ENCODE measurements at places on chromosomes 4 and X.
A peak's percentile ranks its signal among the peaks of the same experiment; 100 is the strongest.

DNA sequence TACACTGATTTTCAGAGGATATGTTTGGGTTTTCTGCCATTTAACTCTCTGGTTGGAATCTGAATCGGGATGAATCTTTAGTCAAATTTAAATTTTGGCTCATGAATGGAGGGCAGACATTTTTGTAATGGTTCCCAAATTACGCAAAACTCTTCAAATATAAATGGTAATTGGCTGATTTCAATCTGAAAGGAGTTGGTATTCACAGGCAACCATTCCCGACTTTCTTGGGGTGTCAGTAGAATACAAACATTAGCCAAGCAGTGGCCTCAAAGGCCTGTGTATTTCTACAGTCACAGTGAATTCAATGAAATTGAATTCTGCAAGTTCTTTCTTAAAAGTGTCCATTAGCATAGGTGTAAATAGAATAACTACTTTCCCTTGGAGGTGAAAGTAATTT is 668.8 kb upstream of the PRKX start:
- no peaks in the 10 kb centered on the region for H3K36me3 ChIP-seq
- H3K4me3 ChIP-seq, result no peak overlapping the region
- H3K27ac ChIP-seq, result no peak overlapping the region
- H3K27me3 ChIP-seq, result no peaks in the 10 kb centered on the region
- DNase-seq, result no peak

- no peak overlapping the region for H3K4me3 ChIP-seq
- H3K36me3 ChIP-seq, result peaks cover 3% of the 10 kb centered on the region
- no peak for DNase-seq
- H3K4me1 ChIP-seq, result no peaks in the 10 kb centered on the region
- no peak overlapping the region for H3K27ac ChIP-seq
Measured at GRCh38 chr4:122909683-122910082, 12.7 kb downstream of the NUDT6 start.

GRCh38 chr4:101075536-101075935 is 271.8 kb downstream of the PPP3CA start:
- peaks cover 2% of the 10 kb centered on the region for H3K4me1 ChIP-seq
- no peak overlapping the region for H3K4me3 ChIP-seq
- no peak overlapping the region for H3K27ac ChIP-seq
- no peak for DNase-seq
- peaks cover 13% of the 10 kb centered on the region for H3K36me3 ChIP-seq

DNA sequence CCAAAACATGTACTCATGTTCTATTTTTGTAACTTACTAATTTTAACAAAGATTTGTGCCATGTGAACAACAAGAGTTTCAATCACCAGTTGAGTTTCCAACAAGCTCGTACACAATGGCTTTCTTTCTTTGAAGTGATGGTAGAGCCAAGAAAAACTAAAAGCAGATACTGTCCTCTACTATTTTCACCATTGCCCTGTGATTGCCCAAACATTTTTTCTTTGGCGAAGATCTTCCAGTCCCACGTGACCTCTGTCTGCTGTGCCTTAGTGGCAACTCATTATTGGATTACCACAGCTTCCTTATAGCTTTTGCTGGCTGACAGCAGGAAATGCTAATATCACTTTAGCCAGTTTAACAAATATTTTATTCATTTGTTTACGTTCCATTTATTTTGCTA is 1147.1 kb downstream of the STIM2 start:
- no peak overlapping the region for H3K4me3 ChIP-seq
- no peaks in the 10 kb centered on the region for H3K36me3 ChIP-seq
- no peaks in the 10 kb centered on the region for H3K27me3 ChIP-seq
- no peak for DNase-seq

DNA sequence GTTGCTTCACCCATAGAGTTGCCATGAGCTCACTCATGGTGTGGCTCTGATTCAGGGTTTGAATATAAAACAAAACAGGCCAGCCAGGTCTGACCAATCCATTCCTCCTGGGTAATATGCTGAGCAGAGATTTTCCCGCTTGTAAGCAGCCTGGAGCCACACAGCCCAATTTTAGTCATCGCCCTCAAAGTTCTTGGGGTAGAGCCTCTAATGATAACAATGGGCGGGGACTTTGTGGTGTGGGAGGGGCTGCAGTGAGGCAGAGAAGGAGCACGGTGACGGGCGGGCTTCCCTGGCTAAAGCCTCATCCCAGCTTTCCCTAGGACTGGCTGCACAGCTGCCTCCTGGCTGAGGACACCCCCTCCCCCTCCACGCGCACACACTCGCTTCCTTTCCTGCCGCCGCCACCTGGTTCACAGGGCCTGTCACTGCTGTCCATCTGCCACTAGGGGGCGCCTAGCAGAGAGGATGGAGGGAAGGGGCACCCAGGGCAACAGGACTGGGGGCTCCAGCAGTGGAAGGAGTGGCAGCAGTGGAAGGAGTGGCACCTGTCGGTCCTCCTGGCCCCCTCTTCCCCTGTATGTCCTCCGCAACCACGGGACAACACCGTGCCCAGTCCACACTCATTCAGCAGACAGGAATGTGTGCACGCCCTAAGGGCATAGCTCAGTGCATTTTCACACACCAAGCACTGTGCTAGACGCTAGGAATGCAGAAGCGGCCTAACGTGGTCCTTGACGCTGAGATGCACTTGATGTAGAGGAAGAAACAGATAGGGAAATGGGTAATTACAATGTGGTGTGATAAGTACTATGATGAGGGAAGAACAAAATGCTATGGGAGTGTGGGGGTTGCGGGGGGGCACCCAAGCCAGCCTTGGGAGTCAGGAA is 26.8 kb downstream of the PRPS1 start:
- no peaks in the 10 kb centered on the region for H3K27me3 ChIP-seq
- peaks cover 17% of the 10 kb centered on the region for H3K4me1 ChIP-seq
- peak; percentile 64 for DNase-seq
- H3K36me3 ChIP-seq, result no peaks in the 10 kb centered on the region
- H3K4me3 ChIP-seq, result peak overlapping the region; percentile 7

DNA sequence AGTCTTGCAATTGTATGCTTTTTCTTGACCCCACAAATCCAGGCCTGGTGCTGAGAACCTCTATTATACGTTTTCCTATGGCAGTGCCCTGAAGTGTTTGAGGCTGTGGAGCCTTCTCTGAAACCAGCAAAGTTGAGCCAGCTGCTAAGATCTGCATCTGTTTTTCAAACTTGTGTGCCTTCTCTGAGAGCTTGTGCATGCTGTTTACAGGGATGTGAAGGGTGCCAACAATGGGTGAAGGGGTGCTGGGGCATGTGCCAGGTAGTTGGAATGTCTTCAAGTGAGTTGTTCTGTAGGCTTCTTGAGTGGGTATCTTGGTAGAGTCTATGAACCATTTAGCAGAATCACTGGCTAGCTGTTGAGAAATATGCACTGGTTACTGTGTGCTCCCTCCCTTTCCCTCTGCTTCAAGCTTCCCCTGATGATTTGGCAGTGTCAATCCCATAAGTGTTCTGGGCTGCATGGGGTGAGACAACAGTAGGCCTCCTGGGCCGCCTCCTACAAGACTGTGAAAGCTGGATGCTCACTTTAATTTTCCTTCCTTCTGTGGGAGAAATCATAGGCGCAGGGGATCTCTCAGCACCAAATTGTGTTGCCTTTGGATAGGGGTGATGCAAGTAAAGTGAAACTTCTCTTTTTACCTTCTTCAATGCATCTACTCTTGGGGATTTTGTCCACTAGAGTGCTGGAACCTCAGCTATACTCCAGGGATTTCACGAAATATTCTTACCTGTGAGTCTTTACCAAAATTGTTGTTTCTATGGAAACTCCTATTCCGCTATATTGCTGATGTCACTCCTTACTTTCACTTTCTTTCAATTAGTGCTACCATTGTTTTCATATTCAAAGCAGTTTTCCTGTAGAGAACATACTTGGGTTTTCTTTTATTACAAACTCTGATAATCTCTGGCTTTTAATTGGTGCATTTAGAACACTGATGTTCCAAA is 30.0 kb downstream of the ITM2A start:
- DNase-seq, result no peak
- peak overlapping the region; percentile 74 for H3K27ac ChIP-seq
- peaks cover 23% of the 10 kb centered on the region for H3K4me1 ChIP-seq
- no peaks in the 10 kb centered on the region for H3K27me3 ChIP-seq

DNA sequence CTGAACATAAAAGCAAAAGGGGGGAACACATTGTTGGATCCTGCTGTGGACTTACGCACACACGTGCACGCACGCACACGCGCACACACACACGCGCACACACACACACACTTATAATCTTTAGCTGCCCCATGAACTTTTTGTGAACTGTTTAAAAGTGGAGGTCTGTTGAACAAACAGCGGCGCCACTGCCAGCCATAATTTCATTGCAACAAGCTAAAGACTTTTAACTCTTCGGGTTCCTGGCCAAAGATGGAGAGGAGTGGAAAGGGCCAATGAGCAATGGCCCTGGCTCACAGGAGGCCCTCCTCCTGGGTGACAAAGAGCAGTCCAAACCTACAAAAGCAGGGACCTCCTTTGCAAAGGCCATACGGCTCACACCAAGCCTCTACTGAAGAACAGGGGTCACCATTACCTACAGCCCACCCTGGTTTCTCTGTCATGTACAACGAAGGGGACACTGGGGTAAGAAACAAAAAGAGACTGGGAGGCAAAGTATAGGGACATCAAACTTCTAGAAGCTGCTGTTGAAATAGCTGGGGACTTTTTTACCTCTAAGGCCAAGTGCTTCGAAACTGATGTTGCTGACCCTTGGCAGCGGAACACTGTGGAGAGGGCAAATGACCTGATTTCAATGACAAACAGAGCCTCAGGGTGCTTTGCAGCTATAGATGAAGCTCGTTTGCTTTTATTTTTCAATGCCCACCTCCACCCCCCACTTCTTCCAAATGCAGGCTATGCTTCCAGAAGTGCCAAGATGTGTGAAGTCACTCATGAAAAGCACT is 16.7 kb downstream of the BCOR start:
- DNase-seq, result no peak
- no peaks in the 10 kb centered on the region for H3K36me3 ChIP-seq
- peaks cover 11% of the 10 kb centered on the region for H3K4me1 ChIP-seq
- H3K27ac ChIP-seq, result peak overlapping the region; percentile 24
- no peaks in the 10 kb centered on the region for H3K27me3 ChIP-seq

GRCh38 chrX:37867536-37868153 is 20.3 kb upstream of the DYNLT3 start:
- H3K4me1 ChIP-seq, result peaks cover 13% of the 10 kb centered on the region
- H3K27ac ChIP-seq, result no peak overlapping the region
- peaks cover 5% of the 10 kb centered on the region for H3K36me3 ChIP-seq
- H3K27me3 ChIP-seq, result peaks cover 23% of the 10 kb centered on the region

DNA sequence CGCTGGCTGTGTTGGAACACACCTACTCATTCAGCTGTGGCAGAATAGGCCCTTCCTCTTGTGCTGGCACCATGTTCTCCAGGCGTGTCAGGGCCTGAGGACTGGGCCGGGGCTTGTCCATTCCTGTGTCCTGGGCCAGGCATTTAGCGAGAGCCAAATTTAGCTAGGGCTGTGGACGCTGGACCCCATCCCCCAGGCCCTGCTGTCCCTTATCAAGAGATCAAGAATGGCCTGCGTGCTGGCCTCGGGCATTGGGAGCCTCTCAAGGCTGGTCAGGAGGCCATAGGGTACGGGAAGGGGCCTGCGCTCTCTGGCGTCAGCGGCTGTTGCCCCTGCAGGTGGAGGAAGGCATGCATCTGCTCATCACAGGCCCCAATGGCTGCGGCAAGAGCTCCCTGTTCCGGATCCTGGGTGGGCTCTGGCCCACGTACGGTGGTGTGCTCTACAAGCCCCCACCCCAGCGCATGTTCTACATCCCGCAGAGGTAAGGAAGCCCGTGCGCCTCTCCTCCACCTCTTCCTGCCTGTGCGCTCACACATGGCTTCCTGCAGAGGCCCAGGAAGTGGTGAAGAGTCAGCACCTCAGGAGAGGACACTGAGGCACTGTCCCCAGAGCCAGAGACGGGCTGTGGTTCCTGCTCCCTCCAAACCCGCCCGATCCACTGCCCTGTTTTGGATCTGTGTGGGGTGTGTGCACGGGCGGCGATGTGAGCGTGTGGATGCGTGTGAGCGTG is 15.3 kb downstream of the ABCD1 start:
- peaks cover 25% of the 10 kb centered on the region for H3K4me1 ChIP-seq
- DNase-seq, result no peak
- peaks cover 4% of the 10 kb centered on the region for H3K36me3 ChIP-seq
- peak overlapping the region; percentile 80 for H3K4me3 ChIP-seq
- H3K27ac ChIP-seq, result peak overlapping the region; percentile 81

GRCh38 chrX:13428053-13428786 is 108.4 kb upstream of the ATXN3L start:
- no peaks in the 10 kb centered on the region for H3K27me3 ChIP-seq
- H3K27ac ChIP-seq, result no peak overlapping the region
- peaks cover 20% of the 10 kb centered on the region for H3K4me1 ChIP-seq

GRCh38 chr4:40606239-40606767 is 23.4 kb downstream of the RBM47 start:
- H3K36me3 ChIP-seq, result no peaks in the 10 kb centered on the region
- H3K27me3 ChIP-seq, result no peaks in the 10 kb centered on the region
- H3K4me1 ChIP-seq, result no peaks in the 10 kb centered on the region
- H3K4me3 ChIP-seq, result no peak overlapping the region
- no peak overlapping the region for H3K27ac ChIP-seq

GRCh38 chrX:67789536-67789935 is 245.7 kb downstream of the AR start:
- H3K36me3 ChIP-seq, result no peaks in the 10 kb centered on the region
- H3K27ac ChIP-seq, result no peak overlapping the region
- no peak for DNase-seq
- H3K27me3 ChIP-seq, result no peaks in the 10 kb centered on the region
- H3K4me3 ChIP-seq, result no peak overlapping the region

DNA sequence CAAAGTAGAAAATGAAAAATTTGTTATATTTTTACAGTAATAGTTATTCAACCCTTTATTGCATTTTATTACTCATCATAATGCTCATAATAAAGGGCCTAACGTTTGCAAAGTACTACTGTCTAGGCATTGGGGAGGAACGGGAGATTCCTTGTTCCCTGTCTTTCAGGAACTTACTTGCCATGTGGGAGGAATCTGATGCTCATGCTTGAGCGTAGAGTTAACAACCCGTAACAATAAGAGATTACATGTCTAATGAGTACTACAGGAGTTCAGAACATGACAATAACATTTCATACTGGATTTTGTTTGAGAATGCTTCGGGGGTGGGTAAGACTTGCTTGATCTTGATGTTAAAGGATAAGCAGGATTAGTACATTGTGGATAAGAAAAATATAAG is 2.9 kb downstream of the CCSER1 start:
- H3K4me1 ChIP-seq, result peaks cover 28% of the 10 kb centered on the region
- DNase-seq, result no peak
- H3K27ac ChIP-seq, result no peak overlapping the region
- H3K4me3 ChIP-seq, result no peak overlapping the region
- peaks cover 9% of the 10 kb centered on the region for H3K36me3 ChIP-seq

DNA sequence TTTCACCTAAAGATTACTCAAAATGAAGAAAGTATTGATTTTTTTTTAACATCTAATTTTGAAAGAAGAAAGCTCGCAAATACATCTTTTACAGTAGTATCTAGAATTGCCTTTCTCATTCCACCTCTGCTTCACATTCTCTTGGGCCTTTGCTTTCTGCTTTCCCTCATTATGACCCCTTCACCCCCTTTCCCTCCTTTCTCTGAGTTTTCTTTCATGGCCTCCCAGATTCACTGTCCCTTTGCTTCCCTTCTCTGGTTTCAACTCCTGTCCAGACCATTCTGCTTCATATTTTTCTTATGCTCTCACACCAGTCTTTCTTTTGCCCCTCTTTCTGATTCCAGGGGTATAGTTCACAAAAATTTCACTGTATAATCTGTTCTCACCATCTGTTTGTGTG is 29.0 kb downstream of the ADH5 start:
- peaks cover 62% of the 10 kb centered on the region for H3K36me3 ChIP-seq
- H3K27ac ChIP-seq, result no peak overlapping the region
- no peaks in the 10 kb centered on the region for H3K27me3 ChIP-seq
- no peak overlapping the region for H3K4me3 ChIP-seq
- peaks cover 9% of the 10 kb centered on the region for H3K4me1 ChIP-seq

GRCh38 chr4:182876427-182876826 is 40.8 kb downstream of the DCTD start:
- peaks cover 14% of the 10 kb centered on the region for H3K36me3 ChIP-seq
- DNase-seq, result no peak
- no peaks in the 10 kb centered on the region for H3K4me1 ChIP-seq
- H3K27me3 ChIP-seq, result no peaks in the 10 kb centered on the region
